ENCODE measurements at places on chromosomes 1 and 21.
A peak's percentile ranks its signal among the peaks of the same experiment; 100 is the strongest.

- DNase-seq, result no peak
These were observed 2.8 kb downstream of the HES4 start for GRCh38 chr1:996851-997712.

GRCh38 chr1:243489681-243490546 lies 234.1 kb downstream of the SDCCAG8 start:
- DNase-seq, result no peak

- no peak for DNase-seq
These were observed 237.8 kb downstream of the TRABD2B start for GRCh38 chr1:47759251-47759935.

DNA sequence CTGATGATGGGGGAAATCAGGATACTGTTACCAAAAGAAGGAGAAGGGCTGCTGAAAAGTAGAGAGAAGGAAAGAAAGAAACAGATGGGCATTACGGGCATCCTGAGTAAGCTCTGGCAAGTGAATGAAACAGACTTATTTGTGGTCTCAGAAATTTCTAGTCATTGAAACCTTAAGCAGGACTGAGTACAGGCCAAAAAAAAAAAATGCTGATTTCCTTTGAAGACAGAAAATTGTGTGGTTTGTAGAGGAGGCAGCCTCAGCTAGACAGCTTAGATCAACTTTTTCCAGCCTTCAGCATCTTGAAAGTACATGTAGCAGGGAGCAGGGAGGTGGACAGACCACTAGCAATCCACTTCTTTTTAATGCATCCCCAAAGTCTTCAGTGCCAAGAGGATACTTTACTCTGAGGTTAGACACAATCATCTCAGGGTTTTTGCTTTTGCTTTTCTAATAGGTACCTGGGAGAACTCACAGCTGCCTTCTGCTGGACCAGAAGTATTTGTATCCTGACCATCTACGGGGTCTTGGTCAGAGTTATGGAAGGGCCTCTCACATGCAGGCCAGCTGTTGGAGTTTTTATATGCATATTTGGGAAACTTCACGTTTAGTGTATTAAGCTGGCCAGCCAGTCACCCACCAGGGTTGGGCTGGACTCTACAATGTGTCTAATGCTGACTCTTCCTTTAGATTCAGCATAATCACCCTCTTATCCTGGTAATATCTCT lies 10.6 kb upstream of the CAPZB start:
- DNase-seq, result no peak

DNA sequence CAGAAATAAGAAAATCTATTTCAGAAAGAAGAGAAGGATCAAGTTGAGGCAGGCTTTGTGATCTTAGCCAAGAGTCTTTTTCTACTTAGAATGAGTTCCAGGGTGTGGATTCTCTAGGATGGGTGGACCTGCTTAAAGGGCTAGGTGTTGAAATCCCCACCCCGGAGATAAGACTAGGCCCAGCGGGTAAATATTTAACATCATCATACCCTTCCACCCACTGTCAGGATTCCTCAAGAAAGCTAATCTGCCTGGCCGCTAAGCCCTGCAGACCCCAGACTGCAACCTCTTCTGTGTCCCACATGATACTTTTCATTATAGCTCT lies 5.8 kb downstream of the IGSF9 start:
- DNase-seq, result no peak

DNA sequence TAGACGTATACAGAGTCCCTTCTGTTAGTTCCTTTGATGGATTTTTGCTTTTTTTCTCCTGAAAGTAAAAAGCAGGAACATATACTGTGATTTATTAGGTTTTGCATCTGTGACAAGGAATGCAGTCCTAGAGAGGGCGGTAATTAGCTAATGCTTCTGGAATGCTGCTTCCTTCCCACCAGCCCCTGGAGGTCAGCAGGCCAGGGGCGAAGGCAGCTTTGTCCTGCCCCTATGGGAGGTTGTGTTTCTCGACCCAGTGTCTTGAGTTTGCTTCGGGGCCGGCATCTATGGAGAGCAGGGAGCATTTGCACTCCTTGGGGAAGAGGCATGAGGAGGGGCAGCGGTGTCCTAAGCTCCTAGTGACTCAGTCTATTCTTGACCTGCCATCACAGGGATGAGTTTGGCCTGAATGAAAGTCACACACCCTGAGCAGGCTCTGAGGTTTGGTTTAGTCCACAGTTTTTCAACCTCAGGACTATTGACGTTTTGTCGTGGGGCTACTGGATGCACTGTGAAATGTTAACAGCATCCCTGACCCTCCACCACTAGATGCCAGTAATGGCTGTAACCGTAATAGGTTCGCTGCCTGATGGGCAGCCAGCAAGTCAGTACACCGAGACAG lies 85.0 kb upstream of the KCNJ15 start:
- peak; percentile 92 for DNase-seq

DNA sequence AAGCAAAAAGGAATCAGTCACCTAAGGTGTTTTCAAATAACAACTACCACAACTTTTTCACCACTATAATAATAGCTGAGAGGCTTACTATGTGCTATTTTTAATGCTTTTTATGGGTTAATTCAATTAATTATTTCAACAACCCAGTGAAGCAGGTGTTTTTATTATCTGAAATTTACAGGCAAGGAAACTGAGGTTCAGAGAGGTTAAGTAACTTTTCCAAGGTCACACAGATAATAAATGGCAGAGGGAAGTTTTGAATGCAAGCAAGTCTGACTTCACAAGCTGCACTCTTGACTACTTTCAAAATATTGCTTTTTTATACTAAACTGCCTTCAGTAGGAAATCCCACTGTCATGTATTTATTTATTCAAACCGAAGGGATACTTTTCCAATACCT lies 4.2 kb upstream of the TMEM183A start:
- DNase-seq, result no peak

DNA sequence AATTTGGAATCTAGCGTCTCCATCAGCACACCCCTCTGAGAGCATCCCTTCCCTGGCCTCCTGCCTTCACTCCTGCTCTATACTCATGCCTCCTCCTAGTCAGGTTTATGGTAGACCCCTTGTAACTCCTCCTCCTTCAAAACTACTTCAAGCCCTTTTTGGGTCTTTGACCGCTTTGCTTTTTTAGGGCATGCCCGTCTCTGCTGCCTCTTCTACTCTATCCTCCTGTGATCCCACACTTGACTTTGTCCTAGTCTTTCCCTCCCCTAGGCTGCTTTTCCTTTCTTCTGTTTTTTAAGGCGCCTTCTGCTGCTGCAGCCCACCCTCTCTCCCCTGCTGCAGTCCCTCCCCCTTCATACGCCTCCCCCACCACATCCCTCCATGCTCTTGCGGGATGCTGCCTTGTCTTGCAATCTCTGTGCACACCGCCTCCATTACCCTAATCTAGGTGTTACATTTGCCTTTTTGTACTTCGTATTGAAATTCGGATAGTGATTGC lies 1.5 kb downstream of the SNX27 start:
- DNase-seq, result no peak

DNA sequence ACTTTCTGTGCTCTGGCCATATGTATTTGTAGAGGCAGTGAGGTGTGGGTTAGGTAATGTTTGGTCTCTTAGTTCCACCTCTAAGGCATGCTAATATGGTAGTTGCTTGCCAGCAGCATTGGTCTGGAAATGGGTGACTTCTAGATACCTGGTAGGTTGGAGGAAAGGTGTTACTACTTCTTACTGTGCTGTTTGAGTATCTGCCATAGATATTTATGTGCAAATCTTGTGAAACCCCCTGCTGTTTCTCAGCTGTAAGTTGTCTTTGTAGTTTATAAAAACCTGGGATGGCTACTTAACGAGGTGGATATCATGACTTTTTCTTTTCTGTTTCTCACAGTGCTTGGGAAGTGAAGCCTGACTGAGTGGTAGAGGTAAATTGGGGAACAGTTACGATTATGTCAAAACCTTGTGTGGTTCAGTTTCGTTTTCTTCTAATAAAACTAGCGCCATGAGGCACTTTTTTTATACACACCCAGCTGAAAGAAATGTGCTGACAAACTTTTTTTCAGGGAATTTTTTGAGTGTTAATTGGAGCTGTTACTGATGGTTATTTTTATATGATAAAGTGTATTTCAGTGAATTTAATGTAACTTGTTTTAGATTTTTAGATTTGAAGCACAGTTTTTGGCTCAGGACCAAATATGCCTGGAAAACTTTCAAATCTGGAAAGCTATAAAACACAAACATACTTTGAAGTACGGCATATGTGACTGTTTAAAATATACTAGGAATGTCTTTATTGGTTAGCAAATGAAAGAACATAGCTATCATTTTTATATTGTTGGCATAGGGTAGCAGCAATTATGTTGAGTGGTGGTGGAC lies 42.1 kb downstream of the CAMSAP2 start:
- DNase-seq, result peak; percentile 60
